CD4-positive, alpha-beta T cell treated with Interleukin-15 for 4 hours (primary cell): ENCODE measurements at places on chromosomes 4 and X.

GRCh38 chrX:69255441-69256290 is 90.4 kb upstream of the PJA1 start:
- DNase-seq: no peak

DNA sequence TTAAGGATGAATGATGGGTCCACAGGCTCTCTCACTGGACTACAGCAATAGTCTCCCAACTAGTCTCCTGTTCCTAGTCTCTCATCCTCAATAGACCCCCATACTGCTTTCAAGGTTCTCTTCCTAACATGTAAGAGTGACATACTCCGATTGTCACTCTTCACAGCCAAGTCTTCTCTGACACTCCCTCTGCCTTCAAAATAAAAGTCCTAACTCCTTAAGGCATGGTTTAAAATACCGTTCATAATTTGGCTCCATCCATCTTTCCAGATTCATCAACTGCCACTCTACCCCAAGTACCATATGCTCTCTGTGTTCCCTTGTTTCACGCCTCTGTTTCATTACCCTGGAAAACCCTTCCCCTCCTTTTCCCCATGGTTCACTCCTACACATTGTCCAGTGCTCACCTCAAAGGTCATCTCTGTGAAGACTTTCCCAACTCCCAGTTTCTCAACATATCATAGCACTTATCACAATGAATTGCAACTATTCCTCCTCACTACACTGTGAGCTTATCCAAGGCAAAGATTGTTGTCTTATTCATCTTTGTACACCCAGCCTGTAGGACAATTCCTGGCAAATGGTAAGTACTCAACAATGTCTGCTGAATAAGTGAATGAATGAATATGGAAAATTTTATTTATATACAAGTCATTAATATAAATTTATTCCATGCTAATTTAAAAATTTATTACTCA is 26.0 kb downstream of the SMARCA1 start:
- no peak for DNase-seq

- DNase-seq: no peak
Observed at GRCh38 chrX:124232523-124233201, 99.8 kb upstream of the TEX13D start.

DNA sequence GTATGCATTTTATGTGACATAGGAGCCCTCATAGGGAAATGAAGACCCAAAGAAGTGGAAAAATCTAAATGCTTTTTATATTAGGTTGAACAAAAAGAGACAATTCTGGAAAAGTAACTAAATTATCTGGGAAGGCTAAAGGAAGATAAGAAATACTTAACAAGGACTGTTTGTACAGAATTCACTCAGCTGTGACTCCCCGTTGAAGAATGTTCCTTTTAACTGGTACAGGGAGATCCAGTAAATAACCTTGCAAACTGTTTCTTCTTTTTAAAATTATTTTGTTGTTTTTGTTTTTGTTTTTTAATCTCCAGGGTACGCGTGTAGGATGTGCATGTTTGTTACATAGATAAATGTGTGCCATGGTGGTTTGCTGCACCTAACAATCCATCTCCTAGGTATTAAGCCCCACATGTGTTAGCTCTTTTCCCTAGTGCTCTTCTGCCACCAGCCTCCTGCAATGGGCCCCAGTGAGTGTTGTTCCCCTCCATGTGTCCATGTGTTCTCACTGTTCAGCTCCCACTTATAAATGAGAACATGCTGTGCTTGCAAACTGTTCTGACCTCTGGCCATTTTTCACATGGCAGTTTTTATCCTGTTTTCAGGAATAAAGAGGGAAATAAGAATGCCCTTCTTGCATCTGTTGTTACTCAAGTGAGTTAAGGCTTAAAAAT is 81.7 kb downstream of the PWWP3B start:
- DNase-seq: no peak

GRCh38 chr4:183356931-183357675 is 34.9 kb upstream of the CLDN24 start:
- DNase-seq: no peak

DNA sequence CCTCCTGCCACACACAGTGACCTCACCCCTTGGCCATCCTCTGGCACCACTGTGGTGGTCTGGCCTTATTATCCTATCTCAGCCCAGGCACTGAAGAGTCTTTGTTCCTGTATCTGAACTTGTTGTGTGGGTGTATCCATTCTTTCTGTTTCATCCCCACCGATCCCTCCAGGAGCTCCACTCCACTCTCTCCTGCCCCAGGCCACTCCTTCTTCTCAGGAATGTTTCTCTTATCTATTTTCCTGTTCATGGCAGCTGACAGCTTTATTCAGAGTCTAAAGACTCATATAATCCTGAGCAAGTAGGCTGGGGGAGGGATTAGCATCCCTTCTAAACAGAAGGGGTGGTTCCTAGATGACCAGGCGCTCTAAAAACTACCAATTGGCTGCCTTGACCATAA is 150.0 kb downstream of the ANAPC10 start:
- no peak for DNase-seq

DNA sequence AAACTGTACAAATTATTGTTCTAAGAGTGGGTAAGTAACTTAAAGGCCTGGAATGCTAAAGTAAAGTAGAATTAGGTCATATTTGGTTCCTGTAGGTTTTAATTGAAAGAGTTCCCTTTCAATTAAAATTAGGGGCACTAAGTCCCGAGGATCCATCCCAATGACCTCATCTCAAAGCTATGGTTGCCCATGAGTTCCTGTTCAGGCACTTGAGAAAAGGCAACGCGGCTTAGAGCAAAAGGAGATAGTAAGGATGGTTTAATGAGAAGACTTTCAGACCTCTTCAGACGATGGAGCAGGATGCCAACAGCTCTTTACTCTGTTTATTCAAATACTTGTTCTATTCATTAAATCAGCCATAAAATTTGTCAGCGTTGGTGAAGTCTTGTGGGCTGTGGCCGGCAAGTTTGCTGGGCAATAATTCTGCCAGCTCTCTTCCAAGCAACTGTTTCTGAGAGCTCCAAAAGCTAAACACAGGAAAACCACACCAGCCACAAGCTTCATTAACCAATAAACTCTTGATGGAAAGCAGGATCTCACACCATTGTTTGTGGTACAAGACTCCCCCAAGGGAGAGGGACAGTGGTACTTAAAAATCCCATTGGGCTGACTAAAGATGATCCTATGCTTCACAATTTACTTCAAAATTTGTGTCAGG is 167.4 kb downstream of the COL4A6 start:
- no peak for DNase-seq

DNA sequence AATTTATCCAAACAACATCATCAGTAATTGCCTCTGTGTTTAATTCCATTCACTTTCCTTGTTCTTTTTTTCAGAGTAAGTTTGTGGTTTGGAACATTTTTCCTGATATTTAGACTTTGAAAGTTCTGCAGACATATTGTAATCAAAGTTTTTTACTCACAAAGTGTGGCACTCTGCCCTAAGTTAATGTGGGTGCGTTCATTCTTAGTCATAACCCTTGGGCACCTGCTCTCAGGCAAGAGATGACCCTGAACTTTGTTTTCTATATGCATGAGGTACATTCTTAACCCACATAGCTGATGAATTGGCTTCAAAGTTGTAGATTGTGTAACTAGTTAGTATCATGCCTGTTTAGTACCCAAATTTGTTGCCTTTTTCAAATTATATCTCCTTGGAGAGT is 424.3 kb downstream of the GRXCR1 start:
- no peak for DNase-seq

DNA sequence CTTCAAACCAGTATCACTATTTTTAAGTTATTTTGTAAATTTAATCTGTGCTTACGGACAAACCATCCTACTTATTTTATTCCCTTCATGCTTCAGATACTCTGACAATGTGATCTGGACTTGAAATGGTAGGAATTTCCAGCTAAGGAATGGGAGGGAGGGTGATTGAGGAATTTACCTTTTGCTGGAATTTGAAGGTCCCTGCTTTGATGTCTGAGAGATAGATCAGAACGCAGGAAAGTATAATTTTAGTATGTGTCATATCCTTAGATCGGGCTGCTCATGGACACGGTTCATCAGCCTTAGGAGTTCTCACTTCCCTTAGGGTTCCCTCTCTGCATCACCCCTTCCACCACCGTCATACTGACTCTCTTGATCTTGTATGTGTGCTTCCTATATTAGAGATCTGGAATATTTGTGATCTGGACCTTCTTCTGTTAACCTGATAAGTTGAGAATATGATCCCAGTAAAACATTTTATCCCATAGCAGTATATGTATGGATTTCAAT is 16.8 kb downstream of the OCRL start:
- DNase-seq: no peak

GRCh38 chrX:74119016-74119910 is 184.7 kb upstream of the ZCCHC13 start:
- no peak for DNase-seq

- no peak for DNase-seq
Observed at GRCh38 chr4:151098979-151099228, 524 bp upstream of the RPS3A start.

DNA sequence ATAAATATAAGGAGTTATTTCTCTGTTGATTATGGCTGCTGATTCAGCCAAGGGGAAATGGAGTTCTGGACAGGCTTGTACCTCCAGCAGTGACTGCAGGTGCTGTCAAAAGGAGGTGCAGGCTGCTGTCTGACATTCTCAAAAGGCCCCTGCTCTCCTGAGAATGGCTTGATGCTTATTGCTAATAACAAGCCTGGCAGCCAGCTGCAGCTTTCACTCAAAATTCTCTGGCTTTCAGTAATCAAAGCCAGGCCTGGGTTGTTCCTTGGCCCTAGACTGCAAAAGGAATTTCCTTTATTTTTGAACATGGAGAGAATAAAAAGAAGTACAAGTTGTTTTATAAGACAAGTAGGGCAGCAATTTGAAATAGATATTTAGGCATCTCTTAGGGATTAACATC is 575.9 kb downstream of the MID1IP1 start:
- no peak for DNase-seq

GRCh38 chr4:69849969-69850368 is 10.0 kb downstream of the SULT1E1 start:
- no peak for DNase-seq

- DNase-seq: no peak
Observed at GRCh38 chr4:78880874-78881492, 58.3 kb downstream of the PAQR3 start.

GRCh38 chrX:45972636-45973035 is 572.6 kb downstream of the ZNF674 start:
- no peak for DNase-seq

DNA sequence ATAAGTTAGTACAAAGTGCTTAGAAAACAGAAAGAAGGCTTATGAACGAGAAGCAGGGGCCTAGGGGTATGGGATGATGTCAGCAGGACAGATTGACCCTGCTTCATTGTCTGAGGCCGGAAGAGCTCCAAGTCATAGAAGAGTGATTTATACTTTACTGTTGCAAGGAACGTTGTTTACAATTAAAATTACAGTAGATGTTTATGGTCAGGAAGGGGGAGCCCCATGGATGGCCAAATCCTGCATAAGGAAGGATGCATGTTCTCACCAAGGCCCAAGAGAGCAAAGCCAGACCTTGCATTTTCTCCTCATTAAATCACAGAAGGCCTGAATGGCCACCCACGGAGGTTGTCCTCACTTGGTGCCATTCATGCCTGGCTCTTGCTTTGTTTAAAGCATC is 115.3 kb downstream of the LDB2 start:
- no peak for DNase-seq

- no peak for DNase-seq
Observed at GRCh38 chr4:147492306-147492705, 11.4 kb downstream of the EDNRA start.

DNA sequence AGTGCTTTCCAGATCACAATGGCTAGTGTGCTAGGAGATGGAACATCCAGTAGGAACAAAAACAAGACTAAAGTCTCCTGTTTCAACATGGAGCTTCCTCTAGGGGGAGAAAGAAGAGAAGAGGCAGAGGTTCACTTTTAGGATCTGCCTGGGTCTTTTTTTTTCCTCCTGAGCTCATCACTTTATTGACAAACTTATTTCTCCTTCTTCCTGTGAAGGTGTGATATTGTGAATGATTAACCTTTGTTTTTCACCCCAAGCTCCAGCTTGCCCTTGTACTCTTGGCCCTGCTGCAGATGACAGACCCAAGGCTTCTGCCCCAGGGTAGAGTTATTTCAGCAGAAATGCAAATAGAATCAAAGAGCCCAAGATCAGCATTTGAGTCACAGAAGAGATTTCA is 13.5 kb downstream of the PAGE4 start:
- DNase-seq: no peak

DNA sequence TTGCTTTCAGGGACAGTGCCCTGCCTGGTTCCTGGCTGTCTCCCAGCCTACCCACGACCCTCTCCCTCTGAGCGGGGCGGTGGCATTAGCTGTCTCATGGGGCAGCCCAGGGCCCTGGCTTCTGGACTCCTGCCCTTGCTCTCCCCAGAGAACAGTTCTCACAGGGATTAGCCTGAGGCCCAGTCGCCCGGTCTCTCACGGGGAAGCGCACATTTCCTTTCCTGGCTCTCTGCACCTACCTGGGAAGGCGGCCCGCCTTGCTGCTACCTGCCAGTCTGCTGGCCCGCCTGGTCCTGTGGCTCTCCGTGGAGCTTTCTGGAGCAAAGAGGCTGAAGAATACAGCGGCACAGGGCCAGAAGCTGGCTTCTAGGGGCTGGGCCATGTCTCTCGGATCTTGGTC is 128.4 kb downstream of the FHDC1 start:
- no peak for DNase-seq

- no peak for DNase-seq
Observed at GRCh38 chr4:134313591-134313990, 112.0 kb upstream of the PABPC4L start.

DNA sequence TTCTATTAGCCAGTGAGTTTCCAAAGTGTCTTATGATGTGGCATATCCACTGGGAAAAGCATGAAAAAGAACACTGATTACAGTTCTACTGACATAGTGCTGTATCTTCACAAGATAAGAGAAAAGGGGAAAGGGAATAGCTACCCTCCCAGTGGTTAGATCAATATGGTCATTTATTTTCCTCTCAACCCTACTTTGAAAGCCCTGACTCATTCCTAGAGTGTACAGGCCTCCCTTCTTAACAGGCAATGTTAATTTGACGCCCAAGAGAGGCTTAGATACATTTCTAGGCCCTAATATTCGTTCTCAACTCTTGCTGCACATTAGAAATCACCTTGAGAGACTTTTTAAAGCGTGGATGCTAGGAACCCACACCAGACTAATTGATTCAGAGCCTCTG is 20.4 kb upstream of the BRS3 start:
- no peak for DNase-seq

GRCh38 chr4:158580064-158580463 is 58.4 kb downstream of the RXFP1 start:
- DNase-seq: no peak

DNA sequence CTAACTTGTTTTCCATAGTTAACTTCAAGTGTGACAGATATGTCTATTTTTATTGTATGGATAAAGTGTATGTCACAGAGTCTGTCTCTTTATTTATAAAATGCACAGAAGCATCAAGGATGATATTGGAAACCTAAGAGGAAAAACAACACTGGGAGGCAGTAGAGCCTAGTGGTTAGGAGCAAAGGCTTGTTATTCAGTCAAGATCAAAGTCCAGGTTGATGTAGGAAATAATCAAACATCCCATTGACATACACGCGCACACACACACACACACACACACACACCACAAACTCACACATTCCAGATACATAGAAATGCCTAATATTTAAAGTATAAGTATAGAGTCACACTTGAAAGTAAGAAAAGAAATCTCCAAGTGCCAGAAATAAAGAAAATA is 206.8 kb downstream of the CHRDL1 start:
- no peak for DNase-seq
